ENCODE measurements at places on chromosomes 11 and 22. TPM values are rescaled to one million over a fixed set of nuclear protein-coding genes. Genes with fewer than 3 reads are reported as not detected.
A peak's percentile ranks its signal among the peaks of the same experiment; 100 is the strongest.

GRCh38 chr22:29310065-29310862 is 3.8 kb downstream of the GAS2L1 start:
- DNase-seq = no peak

DNA sequence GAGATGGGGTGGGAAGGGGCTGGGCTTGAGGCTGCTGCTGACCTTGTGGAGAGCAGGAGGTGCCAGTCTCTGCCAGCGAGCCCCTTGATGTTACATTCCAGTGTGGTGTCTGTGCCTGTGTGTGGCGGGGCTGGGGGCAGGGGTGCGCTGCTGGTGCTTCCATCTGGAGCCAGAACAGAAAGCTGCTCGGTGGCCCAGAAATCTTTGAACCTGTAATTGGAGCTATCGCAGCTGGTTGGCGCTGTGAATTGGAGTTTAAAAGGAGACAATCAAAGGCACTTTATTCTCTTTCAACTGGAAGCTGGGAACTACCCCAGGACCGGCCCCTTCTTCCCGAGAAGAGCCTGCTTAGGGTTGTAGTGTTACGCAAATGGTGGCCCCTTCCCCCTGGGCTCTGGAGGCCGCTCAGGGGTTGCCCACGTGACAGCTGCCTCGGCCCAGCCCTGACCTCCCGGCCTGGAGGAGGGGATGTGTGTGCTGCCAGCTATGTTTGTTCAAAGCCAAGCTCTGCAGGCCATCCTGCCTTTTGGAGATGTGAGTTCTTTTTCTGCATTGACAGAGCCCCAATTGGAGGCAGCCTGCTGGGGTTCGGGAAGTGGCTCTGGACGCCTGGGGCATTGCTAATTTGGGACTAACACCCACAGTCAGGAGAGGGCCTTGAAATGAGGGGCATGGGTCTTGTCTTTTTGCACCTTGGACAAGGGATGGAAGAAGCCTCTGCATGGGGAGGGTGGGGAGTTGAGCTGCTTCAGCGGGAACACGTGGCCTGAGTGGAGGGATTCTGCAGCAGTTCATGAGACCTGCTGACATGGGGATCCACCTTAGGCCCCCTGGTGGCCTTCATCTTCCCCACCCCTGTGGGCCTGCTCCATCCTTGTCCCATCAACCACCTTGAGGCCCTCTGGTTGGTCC is 14.0 kb upstream of the ARSA start:
- DNase-seq = no peak

MUC5AC gene
- 0.04 TPM for total RNA-seq

DNA sequence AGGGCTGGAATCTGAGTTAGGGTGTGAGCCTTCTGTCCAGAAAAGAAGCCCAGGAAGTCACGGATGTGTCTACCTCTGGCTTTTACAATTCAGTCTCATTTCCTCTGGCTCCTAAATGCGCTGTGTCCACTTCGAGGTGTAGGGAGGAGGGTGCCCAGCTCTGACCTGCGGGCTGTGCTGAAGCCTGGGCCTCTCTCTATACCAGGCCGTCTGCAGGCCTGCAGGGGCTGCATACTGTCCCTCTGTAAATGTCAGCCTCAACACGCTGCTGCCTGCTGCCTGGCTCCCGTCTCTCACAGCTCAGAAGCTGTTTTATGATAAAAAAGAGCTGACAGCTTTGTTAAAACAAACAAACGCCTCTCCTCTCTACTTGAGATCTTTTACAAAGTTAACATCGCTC is 14.5 kb downstream of the ARVCF start:
- no peak for DNase-seq

- DNase-seq = no peak
These were observed 31.5 kb downstream of the NADSYN1 start for GRCh38 chr11:71484248-71485062.

- no peak for DNase-seq
These were observed 323.4 kb downstream of the SHANK2 start for GRCh38 chr11:70928854-70929598.

TEAD1 gene
- 45.5 TPM for total RNA-seq

SLC17A6 gene
- total RNA-seq = 8.4 TPM

DNA sequence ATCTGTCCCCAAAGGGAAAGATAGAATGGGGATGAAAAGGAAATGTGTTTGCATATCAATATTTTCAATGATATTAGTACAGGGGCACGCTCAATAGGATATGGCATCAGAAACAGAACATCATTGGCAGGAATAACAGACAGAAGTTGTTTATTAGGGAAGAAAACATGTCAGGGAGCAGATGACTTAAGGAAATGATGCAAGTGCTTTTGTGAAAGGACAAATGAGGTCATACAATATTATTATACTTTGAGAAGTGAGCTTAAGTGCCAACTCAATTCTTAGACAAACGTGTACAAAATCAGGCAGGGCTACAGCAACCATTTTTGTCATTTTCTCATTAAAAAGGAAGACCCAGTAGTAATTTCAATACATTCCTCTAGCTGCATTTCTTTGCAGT is 388.4 kb downstream of the SOX6 start:
- no peak for DNase-seq

RNF121 gene
- total RNA-seq = 43.1 TPM

- DNase-seq = no peak
These were observed 249.8 kb upstream of the UBASH3B start for GRCh38 chr11:122405547-122406341.

DNA sequence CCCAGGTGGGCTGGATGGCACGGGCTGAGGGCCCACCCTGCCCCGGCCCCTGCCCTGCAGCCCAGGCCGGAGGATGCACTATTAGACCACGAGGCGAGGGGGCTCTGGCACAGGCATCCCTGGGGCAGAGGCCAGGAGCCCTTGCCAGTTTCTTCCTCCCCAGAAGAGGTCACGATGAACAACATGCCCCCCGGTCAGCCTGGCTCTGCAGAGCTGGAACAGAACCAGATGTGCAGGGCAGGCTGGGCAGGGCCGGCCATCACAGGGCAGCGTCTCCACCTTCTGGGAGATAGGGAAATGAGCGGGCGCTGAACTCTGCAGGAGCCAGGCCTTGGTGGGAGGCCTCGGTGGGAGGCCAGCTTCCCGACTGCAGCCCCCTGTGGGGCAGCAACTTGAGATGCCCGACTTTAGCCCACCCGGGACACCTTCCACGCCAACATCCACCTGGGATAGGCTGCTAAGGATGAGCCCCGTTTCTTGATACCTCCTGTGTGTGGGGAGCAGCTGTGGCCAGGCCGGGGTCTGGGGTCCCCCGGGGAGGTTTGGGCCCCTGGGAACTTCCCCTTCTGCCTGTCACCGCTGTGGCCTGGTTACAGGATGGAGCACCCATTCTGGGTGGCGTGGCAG is 21.8 kb upstream of the GNB1L start:
- DNase-seq = peak; percentile 28

TIGD3 gene
- total RNA-seq = 2.4 TPM

DNA sequence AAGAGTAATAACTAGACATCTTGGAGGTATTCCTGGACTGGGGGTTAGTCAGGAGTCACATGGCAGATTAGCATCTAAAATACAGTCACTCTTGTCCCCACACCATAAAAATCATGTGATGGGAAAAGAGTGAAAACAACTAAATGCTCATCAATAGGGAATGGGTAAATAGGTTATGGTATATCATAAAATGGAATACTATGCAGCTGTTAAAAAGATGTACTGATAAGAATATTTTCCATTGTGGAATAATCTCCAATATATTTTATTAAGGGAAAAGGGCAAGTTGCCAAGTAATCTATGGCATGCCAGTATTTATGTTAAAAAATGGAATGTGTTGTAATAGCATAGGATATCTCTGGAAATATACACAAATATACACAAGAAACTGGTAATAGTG is 6.6 kb upstream of the PIK3C2A start:
- no peak for DNase-seq

GRCh38 chr11:63532117-63532516 is 4.5 kb upstream of the PLAAT4 start:
- DNase-seq = no peak

HEPN1 gene
- not detected for total RNA-seq

DNA sequence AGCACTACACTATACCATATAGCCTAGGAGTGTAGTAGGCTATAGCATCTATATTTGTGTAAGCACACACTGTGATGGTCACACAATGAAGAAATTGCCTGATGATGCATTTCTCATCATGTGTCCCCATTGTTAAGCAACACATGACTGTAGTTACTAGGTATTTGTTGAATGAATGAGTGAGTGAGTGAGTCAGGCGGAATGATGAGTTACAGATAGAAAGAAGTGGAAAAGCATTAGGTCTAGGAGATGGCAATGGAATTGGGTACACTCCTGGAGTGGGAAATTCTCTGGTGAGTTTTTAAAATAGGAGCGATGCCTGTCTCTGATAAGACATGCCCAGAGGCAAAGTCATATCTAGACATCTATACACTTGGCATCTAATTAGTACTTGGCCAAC is 160.5 kb upstream of the TBCEL start:
- DNase-seq = no peak

DNA sequence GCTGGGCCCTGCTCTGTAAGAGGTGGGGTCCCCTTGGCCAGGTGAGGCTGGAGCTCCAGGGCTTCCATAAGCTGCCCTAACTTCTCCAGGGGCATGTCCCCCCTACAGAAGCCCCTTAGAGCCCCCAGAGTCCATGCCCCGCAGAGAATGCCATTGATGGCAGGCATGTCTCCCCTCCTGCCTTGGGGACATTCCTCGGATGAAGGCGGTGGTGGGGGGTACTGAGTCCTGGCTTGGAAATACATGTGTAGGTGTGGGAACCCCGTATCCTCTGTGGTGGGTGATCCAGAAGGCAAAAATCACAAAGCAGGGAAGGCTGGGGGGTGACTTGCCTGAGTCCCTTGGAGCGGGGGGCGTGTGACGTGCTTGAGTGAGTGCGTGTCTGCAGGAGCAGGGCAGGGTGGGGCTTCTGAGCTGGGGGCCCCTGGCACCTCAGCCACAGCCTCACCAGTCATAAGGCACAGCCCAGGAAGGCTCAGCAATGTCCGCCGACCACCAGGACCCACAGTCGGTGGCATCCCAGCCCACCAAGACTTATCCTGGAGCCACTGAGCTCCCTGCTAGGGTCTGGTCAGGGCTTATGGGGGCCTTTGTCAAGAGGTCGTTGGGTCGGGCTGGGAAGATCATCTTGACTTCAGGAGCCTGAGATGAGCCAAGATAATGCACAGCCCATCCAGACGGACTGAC is 69.8 kb upstream of the KCNQ1OT1 start:
- no peak for DNase-seq

- no peak for DNase-seq
These were observed 14.4 kb upstream of the UPK3A start for GRCh38 chr22:45270095-45271020.

LRRC74B gene
- total RNA-seq = not detected

DNA sequence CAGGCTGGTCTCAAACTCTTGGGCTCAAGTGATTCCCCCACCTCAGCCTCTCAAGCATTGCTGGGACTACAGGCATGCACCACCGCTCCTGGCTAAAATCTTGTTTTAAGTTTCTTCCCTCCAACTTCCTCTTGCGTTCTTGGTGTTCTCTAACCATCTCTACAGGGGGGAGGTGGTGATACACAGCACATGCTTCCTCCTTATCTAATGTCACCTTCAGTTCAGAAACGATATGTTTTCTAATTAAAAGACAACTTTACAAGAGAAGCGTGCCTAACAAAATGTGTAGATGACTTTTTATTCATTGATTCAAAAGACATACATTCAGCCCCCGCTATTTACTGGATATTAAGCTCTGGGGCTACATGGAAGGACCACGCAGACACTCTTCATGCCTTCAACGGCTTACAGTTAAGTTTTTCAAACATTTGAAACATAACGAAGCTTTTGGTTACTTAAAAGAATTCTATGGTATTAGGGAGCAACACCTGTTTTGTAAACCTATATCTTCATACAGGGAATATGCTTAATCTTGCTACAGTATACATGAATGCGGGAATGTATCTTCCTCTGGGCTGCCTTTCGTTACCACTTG is 933 bp upstream of the DLAT start:
- no peak for DNase-seq

GRCh38 chr22:50146439-50147238 is 23.9 kb upstream of the PANX2 start:
- peak; percentile 79 for DNase-seq

AGBL2 gene
- total RNA-seq = 0.28 TPM

GRCh38 chr11:100647861-100648260 is 39.2 kb upstream of the ARHGAP42 start:
- DNase-seq = no peak

DNA sequence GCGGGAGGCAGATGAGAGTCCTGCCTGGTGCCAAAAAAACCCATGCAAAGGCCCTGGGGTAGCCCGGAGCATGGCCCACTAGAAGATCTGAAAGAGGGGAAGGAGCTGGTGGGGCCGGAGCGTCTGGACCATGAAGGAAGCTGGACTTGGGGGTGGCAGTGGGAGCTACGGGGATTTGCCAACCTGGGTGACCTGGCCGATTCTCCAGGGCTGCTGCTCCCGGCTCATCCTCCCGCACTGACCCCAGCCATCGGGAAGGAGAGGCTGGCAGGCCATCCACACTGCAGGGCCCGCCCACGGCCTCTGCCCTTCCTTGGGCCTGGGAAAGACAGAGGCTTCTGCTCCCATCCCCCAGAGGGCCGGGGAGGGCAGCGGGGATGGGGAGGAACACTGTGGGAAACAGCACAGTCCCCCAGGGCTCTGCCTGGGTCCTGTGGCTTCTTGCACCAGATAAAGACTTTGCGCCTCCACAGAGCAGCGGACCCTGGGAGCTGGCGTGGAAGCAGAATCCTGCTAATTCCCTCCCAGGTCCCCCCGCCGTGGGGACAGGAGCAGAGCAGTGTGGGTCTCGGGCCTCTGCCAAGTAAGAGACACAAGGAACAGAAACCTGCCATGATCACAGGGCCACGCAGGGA is 87.1 kb upstream of the LINC01488 start:
- no peak for DNase-seq

GRCh38 chr11:124195189-124195734 is 12.1 kb downstream of the OR10D3 start:
- no peak for DNase-seq

FEN1 gene
- 10.9 TPM for total RNA-seq

DNA sequence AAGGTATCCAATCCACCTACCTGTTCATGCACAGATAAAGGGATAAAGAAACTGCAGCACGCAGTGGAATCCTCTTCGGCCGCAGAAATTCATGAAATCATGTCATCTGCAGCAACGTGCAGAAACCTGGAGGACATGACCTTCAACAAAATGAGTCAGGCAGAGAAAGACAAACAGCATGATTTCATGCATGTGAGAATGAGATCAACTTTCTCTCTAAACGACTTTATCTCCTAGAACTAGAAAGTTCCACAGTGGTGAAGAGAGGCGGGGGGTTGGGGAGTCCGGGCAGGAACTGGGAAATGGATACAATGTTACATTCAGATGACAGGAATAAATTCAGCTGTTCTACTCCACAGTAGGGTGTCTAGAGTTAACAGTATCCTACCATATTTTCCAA is 9.9 kb downstream of the RGL4 start:
- no peak for DNase-seq

DNA sequence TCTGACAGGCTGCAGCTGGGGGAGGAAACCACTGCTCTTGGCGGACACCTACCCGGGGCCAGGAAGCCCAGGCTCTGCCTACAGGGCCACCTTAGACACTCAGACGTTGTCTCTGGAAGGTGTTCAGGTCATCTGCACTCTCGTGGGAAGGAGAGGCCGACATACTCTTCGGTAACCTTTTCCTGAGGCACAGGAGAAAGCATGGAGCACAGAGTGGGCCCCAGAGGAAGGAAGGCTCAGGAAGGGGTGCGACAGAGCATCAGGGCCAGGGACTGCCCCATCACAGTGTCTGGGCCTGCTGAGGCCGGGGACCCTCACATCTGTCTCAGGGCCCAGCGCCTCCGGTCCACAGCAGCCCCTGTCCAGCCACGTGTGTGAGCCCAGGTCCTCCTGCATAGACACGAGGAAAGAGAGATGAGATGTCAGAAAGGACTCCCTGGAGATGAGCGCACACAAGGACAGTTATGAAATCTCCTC is 18.2 kb upstream of the TUB start:
- no peak for DNase-seq

All from dorsolateral prefrontal cortex (tissue), 122 donors.